ENCODE measurements at places on chromosomes 4 and X.

DNA sequence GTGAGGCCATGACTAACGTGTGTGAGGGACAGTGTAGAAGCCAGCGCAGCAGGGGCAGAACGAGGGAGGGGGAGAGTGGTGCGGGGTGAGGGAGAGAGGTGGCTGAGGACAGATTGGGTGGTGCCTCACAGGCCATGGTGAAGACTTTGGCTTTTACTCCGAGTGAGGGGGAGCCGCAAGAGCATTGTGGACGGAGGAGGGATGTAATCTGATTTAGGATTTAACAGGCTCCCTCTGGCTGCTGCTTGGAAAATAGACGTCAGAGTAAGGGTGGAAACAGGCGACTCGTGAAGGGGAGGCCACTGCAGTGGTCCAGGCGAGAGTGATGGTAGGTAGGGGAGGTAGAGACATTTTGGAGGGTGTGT lies 13.0 kb downstream of the PPP1R3F start:
- no peak for DNase-seq

DNA sequence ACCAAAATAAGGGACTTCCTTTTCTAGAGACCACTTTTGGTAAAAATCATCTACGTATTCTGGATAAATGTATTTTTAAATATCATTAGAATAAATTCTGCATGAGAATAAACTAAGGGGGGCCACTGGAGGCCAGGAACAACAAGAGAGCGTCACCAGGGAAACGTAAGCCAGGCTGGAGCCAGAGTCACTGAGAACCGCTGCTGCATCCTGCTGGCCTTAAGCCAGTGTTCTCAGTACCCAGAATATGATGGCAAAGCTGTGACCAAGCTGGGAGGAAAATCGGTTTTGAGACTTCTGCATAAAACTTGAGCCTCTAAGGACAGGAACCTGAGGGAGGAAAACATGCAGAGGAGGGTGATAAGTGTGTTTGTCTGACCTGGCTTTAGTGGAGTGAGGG lies 63.0 kb upstream of the FAM9A start:
- DNase-seq = no peak

- peak; percentile 44 for DNase-seq
Measured at GRCh38 chrX:40171513-40172400, 74.0 kb upstream of the BCOR start.

DNA sequence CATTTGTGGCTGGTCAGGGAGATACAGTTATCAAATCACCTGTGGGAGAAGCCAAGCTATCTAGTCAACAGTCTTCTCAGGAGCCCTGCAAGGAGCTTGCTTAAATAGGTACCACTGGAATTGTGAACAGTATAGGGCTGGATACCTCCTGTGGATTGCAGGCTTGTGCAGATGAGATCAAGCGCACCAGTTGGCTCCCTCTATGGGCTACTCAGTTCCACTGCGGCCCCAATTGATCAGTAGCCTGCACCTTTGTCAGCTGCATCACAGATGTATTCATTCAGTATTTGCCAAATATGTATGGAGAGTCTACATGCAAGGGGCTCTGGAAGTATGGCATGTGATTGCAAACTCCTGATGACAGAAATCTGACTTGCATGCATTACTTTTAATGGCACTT lies 28.6 kb downstream of the TEX13A start:
- no peak for DNase-seq

GRCh38 chr4:180615746-180616145 lies 1627.5 kb upstream of the TENM3 start:
- DNase-seq = no peak

DNA sequence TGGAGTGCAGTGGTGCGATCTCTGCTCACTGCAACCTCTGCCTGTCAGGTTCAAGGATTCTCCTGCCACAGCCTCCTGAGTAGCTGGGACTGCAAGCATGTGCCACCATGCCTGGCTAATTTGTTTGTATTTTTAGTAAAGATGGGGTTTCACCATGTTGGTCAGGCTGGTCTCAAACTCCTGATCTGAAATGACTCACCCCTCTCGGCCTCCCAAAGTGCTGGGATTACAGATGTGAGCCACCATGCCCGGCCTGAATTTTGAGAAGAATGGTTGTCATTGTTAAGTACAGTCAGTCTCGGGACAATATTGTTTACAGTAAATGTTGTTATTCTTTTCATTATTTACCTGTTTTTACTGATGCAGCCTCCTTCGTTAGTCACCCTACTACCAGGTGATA lies 1226.2 kb upstream of the TENM3 start:
- no peak for DNase-seq

- DNase-seq = no peak
Measured at GRCh38 chrX:11965436-11965835, 172.8 kb upstream of the FRMPD4 start.

DNA sequence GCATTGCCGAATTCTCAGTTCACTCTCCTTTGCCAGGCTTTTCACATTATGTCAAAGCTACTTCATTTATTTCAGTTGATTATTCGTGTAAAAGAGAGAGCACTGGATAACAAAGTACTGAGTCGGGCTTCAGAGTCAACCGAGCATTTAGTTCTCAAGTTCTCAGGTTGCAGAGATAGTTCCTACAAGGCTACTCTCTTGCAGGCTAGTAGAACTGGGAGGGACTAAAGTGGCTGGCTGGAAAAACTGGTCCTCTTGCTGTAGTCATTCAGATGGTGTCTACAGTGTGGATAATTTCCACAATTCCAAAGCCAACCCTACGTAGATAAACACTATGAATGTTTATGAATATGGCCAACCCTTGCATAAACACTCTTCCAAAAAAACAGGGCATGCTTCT lies 4.6 kb upstream of the CCNG2 start:
- no peak for DNase-seq

All from CD4-positive, alpha-beta T cell treated with Interleukin-21 for 1 hour (primary cell).